SJCRH30 (cell line): ENCODE measurements at places on chromosomes 4 and X.

DNA sequence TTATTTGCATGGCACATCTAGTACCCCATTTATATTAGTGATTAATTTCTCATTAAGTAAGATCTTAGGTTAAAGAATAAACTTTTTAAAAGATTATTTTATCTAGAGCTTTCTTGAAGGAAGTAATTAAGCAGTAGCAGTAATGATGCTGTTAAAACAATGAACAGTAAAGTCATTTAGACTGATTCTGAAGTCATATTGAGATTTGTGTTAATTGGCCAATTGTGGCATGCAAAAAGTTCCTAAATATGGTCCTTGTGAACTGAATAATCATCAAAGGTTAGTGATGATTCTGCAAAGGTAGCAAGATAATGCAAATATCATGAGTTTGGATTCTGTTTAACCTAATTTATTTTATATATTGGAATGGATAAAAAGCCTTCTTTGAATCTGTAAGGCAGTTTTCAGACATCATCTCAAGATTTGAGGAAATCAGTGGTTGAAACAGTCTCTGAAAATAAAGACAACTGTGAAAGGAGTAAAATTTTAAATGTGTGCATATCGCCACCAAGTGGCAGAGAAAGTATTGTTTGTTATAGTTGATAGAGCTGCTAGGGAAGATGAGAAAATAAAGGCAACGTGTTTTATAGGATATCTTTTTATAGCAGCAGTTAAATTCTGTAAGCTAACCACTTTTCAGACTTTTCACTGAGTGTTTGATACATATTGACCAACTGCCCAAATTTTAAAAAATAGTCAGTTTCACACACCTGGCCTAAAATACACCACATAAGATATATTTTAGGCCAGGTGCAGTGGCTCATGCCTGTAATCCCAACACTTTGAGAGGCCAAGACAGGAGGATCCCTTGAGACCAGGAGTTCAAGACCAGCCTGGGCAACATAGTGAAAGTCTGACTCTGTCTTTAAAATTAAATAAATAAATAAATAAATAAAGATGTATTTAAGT lies 79.6 kb downstream of the CCKAR start:
- peak; percentile 34 for DNase-seq

DNA sequence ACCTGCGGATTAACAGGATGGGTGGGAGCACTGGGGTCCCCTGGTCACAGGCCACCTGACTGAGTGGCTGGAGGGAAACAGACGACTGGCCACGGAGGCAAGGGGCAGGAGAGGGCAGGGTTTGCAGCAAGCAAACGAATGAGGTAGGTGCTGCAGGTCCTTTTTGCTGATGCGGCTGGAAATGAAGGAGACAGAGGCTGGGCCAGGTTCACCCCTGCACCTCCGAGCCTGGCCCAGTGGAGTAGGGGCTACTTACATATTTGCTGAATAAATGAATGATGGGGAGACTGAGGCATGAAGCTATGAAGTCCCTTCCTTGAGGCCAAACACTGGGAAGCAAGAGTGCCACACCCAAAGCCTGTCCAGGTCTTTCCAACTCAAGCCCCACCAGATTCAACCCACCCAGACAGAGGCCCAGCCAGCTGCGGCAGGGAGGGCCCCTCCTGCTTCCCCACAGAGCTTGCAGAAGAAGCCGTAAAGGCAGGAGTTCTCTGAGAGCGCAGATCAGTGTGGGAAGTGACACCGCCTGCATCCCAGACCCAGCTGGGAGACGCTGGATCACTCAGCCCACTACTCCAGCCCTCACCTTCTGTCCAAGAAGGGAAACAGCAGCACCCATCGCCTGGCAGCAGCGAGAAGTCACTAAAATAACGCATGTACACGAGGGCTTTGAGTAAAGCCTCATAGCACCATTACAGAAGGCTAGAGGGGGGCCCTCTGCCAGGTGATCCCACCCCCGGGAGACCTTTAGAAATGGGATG lies 36.1 kb upstream of the C4orf50 start:
- DNase-seq, result no peak

DNA sequence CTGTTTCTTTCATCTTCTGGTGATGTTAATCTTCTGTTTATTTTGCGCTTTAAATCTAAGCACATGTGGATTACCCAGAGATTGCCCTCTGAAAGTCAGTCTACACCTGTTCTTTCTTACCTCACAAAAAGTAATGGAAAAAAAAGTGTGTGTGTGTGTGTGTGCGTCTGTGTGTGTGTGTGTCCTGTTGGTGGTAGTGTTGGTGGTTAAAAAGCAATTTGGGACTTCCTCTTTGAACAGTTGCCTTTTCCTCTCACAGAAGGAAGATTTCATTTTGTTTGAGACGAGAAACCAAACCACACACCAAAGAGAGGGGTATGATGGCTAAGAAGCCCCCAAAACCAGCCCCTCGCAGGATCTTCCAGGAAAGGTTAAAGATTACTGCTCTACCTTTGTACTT lies at the start of gene STAP1:
Gene STAP1 (plus strand): TSS at position 235 of the 400 bp plus-strand sequence. CDS start 83 bp downstream, at position 318.
- peak; percentile 68 for DNase-seq

DNA sequence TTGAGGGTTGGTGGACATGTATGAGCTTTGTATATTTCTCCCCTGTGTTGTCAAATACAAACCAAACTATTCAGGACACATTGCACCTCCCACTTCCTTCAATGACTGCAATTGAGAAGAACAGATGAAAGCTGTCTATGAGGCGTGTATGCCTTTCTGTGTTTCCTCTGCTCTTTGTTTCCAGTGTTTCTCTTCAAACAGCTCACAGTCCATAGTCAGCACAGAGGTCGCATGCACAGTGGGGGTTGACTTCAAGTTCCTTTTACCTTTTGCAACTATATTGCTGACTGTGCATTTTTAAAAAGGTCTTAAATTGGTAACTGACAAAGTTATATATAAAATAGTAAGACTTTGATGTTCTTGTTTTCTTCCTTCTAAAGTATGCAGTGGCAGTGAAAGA lies 957.8 kb downstream of the C4orf33 start:
- no peak for DNase-seq

GRCh38 chrX:142686653-142687283 lies 339.0 kb upstream of the SPANXN4 start:
- no peak for DNase-seq

GRCh38 chr4:101419336-101420135 lies 72.2 kb upstream of the PPP3CA start:
- no peak for DNase-seq

DNA sequence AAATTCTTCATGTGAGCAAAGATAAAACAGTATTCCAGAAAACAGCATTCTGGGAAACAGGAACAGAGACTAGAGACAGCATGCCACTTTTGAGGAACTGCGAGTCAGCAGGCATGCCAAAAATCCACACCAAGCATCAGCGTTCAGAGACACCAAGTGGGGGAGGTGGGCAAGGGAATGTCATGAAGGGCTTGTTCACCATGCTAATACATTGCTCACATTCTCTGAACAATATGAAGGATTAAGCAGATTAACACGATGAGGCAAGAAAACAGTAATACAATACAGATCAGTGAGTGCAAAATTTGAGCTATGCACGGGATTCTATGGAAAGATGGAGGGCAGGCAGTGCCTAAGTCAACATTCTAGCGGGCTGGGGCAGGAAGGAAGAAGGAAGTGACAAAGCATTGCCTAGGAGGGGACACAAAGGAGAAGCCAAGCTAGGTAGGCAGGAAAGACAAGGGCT lies 278.3 kb downstream of the FBXW7 start:
- no peak for DNase-seq

- DNase-seq, result no peak
Measured at GRCh38 chr4:73055241-73055897, 14.1 kb downstream of the COX18 start.

GRCh38 chrX:78104447-78105176 lies 564 bp downstream of the PGK1 start:
- DNase-seq, result peak; percentile 6

GRCh38 chr4:123412700-123413512 lies 16.3 kb downstream of the SPRY1 start:
- DNase-seq, result peak; percentile 62

DNA sequence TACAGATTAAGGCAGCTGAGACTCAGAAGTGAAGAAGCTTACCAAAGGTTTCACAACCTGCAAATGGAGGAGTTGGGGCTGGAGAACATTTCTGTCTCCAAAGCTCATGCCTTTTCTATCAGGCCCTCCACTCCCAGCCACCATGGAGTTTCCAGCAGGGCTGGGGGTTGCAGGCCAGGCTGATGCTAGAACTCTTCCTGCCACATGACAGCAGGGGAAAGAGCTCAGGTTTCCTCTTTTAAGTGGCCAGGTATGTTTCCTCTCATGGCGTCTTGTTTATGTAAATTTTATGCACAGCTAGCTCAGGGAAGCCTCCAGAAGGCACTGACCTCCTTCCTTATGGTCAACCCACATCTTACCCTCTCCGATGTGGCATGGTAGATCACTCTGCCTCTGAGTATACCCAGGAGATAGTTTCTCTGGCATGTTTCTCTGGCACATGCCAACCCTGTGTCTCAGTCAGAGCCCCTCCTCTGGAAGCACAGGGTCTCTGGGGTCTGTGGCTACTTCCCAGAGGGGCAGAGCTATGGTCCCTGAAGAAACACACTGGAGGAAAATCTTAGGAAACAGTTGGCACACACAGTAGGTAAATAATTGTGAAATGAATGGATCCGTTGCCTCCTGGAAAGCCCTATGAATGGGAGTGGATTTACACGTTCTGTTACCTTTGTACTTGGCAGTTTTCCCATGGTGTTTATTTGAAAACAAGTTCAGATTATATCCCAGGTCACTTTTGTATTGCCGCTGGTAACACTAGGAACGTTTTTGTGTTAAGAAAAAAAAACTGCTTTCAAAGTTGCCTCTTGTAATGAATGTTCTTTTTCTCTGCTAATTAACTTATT lies 28.9 kb downstream of the PDK3 start:
- DNase-seq, result no peak

GRCh38 chr4:153535772-153536513 lies 69.8 kb downstream of the TMEM131L start:
- DNase-seq, result no peak

DNA sequence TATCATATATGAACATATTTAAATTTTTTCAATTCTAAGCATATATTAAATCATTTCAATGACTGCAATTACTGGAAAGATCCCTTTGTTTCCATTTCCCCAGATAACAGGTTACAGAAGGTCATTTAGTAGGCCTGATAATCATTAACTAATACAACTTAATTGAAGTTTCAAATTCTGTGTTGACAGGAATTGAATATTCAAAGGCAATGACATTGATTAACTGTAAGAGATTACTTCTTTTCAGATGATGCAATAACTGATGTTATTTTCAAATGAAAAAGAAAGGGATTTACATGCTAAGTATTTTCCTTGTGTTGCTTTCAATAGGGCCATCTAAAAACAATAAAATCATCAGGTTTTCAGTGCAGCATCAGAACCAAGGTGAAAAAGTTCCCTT lies 81.1 kb upstream of the ENPEP start:
- no peak for DNase-seq

GRCh38 chr4:1061760-1062159 lies 50.3 kb downstream of the FGFRL1 start:
- peak; percentile 51 for DNase-seq

DNA sequence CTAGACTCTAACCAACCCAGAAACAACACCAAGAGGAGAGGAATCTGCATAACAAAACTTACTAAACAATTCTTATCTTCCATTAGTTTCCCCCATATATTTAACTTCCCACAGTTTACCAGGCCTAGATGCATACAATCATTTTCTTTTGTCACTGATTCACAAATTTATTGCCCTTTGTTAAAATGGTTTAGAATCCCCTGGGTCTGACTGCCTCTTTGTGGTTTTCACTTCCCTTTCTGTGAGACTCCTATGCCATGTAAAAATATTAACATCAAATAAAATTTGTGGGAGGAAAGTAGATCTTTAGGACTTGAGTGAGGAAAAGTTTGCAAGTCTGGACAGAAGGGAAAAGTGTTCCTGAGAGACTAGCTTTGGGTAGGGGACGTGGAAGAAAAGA lies 393.8 kb upstream of the CNKSR2 start:
- DNase-seq, result no peak

DNA sequence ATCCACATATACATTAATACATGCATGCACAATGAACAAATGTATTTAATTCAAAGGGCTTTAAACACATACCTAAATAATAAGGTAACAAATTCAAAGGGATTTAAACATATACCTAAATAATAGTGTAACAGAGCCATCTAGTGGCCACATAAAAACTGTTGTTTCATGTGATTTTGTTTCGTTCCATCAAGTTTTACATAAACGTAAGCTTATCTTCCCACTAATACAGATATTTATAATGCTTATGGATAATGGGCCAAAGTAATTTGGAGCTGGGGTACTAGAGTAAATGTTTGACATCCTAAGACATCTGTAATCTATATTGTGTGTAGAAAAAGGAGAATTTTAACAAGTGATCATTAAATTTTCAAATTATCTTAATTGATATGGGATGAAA lies 82.3 kb downstream of the PRSS12 start:
- DNase-seq, result peak; percentile 71

GRCh38 chrX:19121898-19122640 lies at the start of gene ADGRG2:
Gene ADGRG2 (minus strand): TSS chrX:19122468. CDS start chrX:19068834, 53,634 bp downstream.
- no peak for DNase-seq

DNA sequence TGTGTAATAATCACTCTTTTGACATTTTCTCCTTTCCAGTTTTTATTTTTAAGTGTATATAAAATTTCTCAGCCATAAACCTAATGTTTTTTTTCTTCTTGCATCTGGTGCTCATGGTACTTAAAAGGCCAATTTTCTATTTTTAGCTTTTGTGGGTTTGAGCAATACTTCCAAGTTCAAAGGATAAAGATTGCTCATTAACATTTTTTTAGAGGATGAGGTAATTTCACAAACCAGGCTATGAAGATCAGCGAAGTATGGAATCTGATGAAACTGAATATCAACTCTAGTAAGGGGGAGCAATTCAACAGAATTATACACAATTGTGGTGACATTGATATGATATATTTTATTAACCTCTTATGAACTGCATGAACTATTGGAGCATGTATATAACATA lies 25.8 kb upstream of the KLHL34 start:
- no peak for DNase-seq

- DNase-seq, result no peak
Measured at GRCh38 chr4:24040811-24041210, 151.0 kb upstream of the PPARGC1A start.

GRCh38 chr4:98657531-98658286 lies 702 bp downstream of the TSPAN5 start:
- DNase-seq, result peak; percentile 72

GRCh38 chr4:154126276-154126675 lies 337.4 kb upstream of the SFRP2 start:
- DNase-seq, result no peak
